ENCODE measurements at places on chromosomes 5 and 9.

- DNase-seq = no peak
These were observed 295.5 kb upstream of the WWC1 start for GRCh38 chr5:167995844-167996425.

- no peak for DNase-seq
These were observed 55.9 kb downstream of the ADAM19 start for GRCh38 chr5:157519579-157520253.

GRCh38 chr5:142007237-142007544, 5.6 kb downstream of the GNPDA1 start:
- no peak for DNase-seq

DNA sequence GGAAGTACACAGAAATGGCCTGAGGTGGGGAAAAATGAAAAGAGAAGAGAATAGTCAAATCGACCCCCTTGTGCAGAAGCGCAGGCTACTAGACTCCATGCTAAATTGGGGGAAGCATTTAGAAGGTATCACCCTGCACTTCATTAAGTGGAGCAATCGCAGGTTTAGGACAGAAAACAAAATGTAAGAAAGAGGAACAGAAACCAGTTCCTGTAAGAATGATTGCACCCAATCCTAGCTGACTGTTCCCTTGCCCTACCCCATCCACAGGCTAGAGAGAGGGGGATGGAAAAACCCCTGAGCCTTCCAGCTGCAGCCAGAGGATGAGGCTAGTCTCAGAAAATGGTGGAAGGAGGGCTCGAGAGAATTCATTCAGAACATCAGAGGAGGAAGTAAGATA, 23.9 kb upstream of the PPP1R2B start:
- no peak for DNase-seq

DNA sequence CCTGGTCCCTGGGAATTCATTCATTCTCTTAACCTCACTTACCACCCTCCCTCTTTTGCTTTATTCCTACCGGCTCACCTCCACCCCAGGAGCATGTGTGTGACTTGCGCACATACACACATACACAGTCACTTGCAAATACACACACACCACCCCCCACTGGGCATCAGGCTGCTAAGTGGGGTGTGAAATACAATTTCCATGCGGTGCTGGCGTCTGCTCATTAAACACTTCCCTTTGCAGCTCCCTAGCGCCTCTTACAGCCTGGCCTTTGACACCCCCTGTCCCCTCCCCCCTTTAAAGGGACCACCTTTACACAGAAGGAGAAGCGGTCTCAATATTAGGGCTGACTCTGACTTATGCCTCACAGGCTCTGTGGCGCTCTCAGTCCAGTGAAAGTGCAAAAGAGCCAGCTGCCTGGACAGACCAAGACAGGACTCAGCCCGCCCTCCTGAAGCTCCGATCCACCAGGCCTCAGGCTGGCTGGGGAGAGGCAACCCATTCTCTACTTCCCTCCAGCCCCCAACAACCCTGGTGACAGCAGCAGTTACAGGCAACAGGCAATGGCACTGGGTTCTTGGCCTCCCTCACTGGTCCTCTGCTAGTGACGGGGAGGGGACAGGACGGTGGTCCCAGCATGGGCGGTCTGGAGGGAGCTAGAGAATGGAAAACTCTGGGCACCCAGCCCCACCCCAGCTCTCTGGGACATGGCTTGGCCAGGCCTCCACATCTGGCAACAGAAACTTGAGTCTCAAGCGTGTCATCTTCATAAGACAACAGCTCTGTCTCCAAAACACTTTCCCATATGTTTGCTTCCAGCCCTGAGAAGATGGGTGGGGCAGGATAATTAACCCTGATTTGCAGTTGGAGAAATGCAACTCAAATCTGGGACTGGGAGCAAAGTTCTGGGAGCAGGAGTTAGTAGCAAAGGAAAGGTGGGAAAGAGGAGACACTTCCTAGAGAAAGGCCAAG, 12.0 kb downstream of the ENHO start:
- no peak for DNase-seq

GRCh38 chr5:173717959-173718358, 101.5 kb upstream of the BOD1 start:
- DNase-seq = no peak

GRCh38 chr9:108615152-108615551, 240.6 kb downstream of the ACTL7B start:
- DNase-seq = no peak

DNA sequence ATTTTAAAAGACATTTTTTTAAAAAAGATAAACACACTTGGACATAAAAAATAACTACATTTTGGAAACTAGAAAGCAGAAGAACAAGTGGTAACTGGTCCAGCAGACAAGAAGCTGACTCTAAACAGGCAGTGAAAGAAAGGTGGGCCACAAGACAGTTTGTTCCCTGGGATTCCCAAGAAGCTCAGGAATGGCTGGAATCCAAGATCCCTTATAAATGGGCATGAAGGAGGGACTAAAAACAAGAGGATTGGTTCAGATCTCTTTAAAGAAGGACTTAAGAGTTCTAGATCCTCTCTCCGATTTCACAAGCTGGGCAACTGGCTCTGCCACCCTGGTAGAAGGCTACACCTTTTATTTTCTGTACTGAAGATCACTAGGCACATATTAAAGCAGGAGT, 102.8 kb downstream of the ARL15 start:
- DNase-seq = no peak

- DNase-seq = no peak
These were observed 10.9 kb downstream of the ZNF622 start for GRCh38 chr5:16454686-16455085.

DNA sequence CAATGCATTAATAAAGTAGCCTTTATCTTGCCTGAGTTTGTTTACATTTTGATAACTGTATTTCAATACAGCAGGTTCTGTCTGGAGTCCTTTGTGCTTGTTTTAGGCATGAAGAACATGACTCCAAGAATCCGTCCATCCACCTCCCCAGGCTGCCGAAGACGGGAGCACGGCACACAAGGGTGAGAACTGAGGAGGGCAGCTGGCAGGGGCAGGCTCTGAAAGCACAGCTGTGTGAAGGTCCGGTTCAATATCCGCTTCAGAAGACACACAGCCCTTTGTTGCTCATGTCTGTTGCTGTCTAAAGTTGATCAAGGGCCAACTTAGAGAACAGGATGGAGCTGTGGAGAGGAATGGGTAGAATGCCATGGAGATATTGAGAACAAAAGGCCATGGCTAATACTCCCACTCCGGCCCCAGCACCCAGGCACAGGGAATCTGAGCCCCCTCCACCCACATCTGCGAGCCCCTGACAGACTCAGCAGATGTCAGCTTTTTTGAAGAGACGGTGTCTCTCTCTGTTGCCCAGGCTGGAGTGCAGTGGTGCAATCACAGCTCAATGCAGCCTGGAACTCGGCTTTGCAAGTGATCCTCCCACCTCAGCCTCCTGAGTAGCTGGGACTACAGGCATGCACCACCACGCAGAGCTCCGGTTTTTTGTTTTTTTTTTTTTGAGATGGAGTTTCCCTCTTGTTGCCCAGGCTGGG, 58.5 kb upstream of the GNE start:
- no peak for DNase-seq

DNA sequence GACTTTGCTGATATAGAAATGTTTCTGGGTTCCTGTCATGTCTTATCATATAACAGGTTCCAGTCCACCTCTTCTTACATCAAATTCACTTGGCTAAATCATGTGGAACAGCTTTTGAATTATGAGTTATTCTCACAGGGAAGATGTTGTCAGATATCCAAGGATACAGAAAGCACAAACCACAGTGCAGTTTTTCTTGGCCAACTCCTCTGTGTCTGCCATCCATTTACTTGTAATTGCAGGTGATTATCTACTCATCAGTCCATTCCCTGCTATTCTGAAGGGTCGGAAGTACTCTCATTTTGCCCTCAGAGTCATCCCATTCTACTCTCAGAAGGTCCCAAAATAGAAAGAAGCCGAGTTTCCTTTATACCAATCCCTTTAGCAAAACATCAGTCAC, 10.0 kb downstream of the MARCHF11 start:
- DNase-seq = no peak

GRCh38 chr9:38022203-38022895, 46.7 kb downstream of the SHB start:
- no peak for DNase-seq

DNA sequence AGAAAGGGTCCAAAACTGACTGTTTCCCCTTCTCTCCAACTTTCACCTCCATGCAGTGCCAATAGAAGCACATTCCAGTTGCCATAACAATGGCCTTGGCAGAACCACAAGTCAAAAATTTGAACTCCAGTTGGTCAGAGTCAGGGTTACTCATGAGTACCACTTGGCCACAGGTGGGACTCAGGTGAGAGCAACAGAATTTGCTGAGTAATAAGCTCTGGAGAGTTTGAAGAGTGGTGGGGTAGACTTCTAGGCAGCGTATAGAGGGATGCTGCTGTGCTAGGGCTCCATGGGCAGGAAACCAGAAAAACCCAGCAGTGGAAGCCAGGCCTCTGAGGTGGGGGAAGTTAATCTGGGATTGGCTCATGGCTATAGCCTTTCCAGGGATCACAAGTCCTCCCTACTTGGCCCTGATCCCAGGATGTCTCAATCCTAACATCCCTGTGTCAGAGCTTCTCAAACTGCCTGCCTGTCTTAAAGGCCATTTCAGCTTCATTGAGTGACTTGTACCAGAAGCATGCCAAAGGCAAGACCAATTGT, 30.2 kb downstream of the SNX18 start:
- DNase-seq = no peak

DNA sequence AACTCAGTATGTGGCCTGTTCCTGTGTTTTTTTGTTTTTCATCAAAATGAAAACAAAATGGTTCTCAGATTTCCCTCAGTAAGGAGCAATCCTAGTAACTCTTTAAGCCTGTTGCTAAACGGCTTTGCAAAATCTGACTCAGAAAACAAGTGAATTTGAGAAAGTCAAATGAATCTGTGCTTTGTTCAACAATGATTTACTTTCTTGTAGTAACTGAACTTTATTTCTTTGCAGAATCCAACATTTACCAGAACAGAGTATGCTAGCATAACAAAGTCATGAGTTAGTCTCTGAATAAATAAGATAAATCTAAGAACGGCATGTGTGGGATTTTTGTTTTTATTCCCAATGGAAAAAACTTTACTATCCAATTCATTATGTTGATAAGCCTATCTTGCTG, 93.8 kb downstream of the OXCT1 start:
- no peak for DNase-seq

DNA sequence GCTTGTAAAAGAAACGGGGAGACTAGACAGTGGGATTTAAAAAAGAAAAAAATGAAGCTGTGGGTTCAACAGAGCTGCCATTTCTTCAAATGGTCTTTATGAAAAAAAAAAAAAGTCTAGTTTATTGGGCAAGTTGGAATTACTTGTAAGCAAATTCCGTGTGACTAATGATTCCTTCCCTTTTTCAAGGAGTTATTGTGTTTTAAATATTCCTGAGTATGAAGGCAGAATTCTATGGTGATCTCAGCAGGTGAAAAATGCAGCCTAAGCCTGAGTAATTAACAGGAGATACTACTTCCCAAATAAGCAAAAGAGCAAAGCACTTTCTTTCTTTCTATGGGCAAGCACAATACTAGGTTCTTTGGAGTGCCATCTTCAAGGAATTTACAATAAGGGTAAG, 481.9 kb downstream of the ZNF608 start:
- DNase-seq = no peak

DNA sequence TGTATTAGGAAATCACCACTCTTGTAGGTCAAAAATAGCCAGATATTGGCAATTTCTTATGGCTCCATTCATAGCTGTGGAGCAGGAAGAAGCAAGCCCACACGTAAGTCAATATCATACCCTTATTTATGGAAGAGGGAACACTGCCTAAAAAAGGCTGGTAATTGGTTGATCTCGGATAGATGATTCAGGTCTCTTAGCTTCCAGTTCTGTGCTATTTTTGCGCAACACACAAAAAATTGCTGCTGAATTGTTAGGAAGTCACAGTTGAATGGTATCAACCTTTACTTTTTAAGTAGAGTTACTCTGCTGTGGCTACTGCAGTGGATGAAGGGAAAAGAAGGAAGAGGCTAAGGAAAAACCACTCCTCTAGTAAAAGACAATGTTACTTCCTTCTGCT, 168.8 kb downstream of the ARHGAP26 start:
- DNase-seq = no peak

GRCh38 chr9:71223953-71224538, 102.6 kb upstream of the TRPM3 start:
- no peak for DNase-seq

- DNase-seq = no peak
These were observed 22.2 kb downstream of the AMBP start for GRCh38 chr9:114055894-114056293.

GRCh38 chr9:122109035-122109813, 16.1 kb upstream of the TTLL11 start:
- DNase-seq = no peak

- no peak for DNase-seq
These were observed 20.3 kb downstream of the CTSL start for GRCh38 chr9:87746186-87746585.

DNA sequence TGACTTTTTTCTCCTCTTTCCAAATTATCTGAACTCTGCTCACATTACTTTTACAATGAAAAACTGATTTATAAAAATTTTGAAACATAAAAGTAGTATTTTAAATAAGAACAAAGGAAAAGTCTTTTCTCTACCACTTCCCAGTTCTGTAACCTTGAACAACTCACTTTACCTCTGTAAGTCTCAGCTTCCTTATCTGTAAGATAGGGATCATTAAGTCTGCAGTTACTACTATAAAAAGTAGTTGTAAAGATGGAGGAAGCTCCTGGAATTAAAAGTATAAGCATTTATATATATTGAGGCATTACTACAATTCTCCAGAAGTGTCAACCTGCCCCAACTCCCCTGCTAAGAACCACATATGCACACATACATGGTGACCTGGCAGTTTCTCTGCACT, 88.0 kb downstream of the TTC39B start:
- no peak for DNase-seq

GRCh38 chr9:120937127-120937526, 10.5 kb upstream of the TRAF1 start:
- no peak for DNase-seq

DNA sequence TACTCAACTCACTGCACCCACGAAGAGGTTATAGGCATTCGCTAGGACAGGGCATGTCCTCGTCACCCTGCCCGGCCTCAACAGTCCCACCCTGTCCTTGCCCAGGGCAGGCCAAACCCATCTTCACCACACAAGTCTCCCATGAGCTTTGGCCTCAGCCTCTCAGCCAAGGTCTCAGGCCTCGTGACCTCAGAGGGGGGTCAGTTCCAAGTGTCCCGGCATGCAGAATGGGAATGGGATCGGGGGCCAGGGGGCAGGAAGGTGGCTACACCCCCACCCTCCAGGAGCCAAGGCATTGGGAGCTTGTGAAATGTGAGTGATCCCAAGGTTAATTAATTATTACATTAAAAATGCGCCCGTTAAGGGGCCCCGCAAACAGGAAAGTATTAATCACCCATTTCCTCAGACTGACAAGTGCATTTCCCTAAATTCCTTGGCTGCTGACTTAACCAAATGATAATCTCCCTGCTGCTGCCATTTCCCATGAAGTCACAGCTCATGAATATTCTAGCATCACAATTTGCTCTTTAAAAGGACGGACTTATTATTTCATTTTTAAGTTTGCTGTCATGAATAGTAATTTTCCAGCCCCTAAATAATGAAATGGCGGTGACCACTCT, 8.0 kb upstream of the UBAC1 start:
- no peak for DNase-seq

GRCh38 chr5:171966964-171967363, 39.5 kb downstream of the FBXW11 start:
- no peak for DNase-seq

- no peak for DNase-seq
These were observed 21.0 kb downstream of the GCNT4 start for GRCh38 chr5:75031366-75031765.

Measured in activated naive CD4-positive, alpha-beta T cell treated with anti-CD3 and anti-CD28 coated beads, Interleukin-2, amount 10 ng/mL, durations not matched to agents 7 days and 5 days (primary cell).